NCI-H526 (cell line): ENCODE measurements at places on chromosomes 3 and 15.

DNA sequence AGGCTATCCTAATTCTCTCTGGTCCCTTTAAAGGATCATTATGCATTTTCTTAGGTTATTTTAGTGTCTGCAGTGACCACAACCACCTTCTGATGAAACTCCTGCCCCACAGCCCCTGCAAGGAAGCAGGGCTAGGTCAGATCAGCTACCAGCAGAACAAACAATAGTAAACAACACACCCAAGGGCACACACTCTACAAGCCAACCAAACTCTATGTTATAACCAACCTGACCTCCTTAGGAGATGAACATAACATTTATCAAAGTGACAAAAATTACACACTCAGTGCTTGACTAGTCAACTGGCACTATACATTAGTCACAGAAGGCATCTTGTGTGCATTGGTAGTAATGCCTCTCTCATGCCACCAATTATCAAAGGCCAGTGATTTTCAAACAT is 17.3 kb downstream of the DENND6A start:
- no peak for DNase-seq

GRCh38 chr3:39339086-39339485 is 9.6 kb downstream of the CCR8 start:
- no peak for DNase-seq

GRCh38 chr3:15010664-15011063 is 54.5 kb downstream of the MRPS25 start:
- no peak for DNase-seq

GRCh38 chr3:188631291-188632010 is 477.5 kb downstream of the LPP start:
- no peak for DNase-seq

DNA sequence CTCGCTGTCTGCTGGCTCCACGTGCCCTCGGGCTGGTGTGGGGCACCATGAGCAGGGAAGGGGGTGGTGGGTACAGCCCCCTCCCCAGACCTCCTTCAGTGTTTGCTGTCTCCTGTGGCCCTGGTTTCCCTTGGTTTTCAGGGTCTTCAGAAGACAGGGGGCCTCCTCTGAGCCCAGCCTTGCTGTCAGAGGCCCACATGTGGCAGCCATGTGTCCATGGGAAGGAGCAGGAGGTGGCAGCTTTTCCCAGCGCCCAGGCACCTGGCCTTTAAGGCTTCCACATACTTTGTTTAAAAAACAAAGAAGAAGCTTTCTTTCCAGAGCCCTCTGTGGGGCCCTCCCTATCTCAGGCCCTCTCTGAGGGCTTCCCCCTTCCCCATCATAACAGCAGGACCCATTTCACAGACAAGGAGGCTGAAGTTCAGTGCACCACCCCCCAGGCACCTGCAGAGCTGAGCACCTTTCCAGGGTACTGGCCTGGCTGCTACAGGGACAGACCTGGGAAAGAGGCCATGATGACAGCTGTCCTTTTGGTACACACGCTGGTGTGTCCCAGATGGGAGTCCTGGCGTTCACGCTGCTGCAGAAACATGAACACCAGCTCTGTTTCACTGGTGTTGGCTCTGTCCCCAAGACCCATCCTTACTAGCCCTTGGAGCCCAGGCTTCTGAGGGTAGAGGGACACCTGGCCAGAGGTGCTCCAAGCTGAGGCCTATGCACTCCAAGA is 73.7 kb downstream of the DNAJB8 start:
- no peak for DNase-seq

DNA sequence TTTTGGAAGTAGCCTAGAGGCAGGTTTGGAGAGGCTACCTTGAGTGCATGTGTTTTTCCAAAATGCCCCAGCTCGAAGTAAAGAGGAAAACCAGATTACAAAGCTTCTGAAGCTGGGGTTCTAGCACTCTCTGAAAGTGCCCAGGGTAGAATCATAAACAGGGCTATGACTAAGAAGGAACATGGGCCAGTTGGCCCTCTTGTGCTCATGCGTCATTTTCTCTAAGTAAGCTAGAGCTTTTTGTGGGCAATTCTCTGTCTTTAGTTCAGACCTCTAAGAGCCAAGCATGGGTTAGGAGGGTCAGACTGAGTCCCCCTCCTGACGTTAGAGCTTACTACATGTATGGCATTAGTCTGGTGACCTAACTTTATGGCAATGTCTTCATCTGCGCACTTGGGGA is 129.5 kb upstream of the UMPS start:
- DNase-seq, result no peak

GRCh38 chr3:171458071-171458863 is 1.9 kb downstream of the TNIK start:
- DNase-seq, result peak; percentile 64

GRCh38 chr3:40752492-40752891 is 227.7 kb downstream of the ZNF621 start:
- no peak for DNase-seq

GRCh38 chr3:153275514-153275913 is 113.5 kb downstream of the RAP2B start:
- no peak for DNase-seq

DNA sequence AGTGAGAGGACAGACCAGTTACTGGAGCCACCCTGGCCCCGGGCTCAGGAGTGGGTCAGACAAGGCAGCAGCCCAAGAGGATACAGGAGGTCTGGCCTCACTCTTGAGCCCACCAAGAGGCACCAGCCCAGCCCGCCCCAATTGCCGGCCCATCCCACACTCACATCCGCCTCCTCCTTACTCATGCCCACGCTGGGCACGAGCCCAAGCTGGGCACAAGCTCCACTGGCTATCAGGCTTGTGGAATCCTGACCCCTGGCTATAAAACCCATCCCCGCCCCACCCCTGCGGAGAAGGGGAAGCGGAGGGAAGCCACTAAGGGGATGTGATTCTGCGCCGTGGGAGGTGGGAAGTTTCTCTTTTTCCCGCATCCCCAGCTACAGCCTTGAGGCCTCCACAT is 25.9 kb downstream of the ADCY5 start:
- no peak for DNase-seq

DNA sequence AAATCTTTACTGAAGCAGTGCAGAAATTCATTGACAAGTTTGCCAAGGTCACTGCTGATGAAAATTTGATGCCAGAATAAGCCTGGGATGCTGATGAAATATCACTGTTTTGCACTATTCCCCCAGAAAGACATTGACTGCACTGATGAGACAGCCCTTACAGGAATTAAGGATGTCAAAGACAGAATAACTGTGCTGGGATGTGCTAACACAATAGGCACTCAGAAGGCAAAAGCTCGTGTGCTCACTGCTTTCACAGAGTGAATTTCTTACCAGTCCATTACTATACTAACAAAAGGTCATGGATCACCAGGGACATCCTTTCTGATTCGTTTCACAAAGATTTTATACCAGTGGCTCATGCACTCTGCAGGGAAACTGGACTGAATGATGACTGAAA is 69.4 kb downstream of the MCF2L2 start:
- no peak for DNase-seq

- no peak for DNase-seq
Measured at GRCh38 chr15:43408789-43409188, 37.9 kb downstream of the TUBGCP4 start.
